H7 (cell line): ENCODE measurements at places on chromosomes 6 and 20. TPM values are rescaled to one million over a fixed set of nuclear protein-coding genes. Genes with fewer than 3 reads are reported as not detected.
A peak's percentile ranks its signal among the peaks of the same experiment; 100 is the strongest.

GRCh38 chr6:26347699-26348098 is 17.3 kb upstream of the BTN3A2 start:
- DNase-seq: no peak

DNA sequence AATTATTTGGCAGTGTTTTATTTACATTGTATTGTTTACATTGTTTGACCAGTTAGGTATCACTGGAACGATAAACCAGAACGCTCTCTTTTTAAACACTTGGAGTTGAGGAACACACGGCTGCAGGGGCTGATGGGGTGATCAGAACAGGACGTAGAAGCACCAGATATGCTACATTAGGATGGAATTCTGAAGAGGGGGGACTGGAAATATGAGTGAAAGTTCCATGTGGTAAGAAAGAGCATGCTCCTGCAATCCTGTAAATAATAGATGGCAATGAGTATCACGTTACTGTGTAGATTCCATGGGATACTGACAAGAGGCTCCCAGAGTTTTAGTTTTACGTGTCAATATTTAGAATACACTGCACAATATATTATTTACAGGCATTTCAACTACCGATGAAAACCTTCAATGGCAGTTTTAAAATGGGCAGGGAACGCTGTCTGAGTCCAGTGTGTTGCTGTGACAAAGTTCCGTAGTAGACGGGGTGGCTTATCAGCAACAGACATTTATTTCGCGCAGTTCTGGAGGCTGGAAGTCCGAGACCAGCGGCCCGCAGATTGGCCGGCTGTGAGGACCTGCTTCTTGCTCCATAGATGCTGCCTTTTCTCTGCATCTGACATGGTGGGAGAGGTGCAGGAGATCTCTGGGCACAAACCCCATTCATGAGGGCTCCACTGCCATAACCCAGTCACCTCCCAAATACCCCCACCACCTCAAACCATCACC is 43.1 kb downstream of the SYNJ2 start:
- DNase-seq: no peak

DNA sequence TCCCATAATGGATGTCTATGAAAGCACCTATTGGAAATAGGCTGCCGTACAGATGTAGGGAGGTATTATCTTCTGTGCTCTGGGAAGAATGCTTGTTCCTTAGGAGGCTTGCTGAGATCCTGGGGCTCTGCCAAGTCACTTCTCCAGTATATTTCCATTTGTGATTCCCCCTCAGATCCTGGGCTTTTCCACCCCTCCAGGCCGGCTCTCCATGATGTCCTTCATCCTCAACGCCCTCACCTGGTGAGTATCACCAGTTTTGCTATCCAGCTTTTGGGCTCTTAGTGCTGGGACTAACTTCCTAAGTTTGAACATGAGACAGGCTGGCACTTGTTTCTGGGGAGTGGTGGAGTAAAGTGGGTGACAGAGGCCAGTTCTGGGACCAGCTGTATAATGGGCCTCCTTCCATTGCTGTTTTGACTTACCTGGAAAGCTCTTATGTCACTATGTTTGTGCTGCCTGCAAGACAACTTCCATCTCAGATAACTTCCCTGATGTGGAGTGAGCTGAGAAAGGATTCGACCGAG is 2.6 kb downstream of the SYS1 start:
- peak; percentile 5 for DNase-seq

- DNase-seq: no peak
These were observed 9.5 kb upstream of the NXT1 start for GRCh38 chr20:23341073-23341472.

DNA sequence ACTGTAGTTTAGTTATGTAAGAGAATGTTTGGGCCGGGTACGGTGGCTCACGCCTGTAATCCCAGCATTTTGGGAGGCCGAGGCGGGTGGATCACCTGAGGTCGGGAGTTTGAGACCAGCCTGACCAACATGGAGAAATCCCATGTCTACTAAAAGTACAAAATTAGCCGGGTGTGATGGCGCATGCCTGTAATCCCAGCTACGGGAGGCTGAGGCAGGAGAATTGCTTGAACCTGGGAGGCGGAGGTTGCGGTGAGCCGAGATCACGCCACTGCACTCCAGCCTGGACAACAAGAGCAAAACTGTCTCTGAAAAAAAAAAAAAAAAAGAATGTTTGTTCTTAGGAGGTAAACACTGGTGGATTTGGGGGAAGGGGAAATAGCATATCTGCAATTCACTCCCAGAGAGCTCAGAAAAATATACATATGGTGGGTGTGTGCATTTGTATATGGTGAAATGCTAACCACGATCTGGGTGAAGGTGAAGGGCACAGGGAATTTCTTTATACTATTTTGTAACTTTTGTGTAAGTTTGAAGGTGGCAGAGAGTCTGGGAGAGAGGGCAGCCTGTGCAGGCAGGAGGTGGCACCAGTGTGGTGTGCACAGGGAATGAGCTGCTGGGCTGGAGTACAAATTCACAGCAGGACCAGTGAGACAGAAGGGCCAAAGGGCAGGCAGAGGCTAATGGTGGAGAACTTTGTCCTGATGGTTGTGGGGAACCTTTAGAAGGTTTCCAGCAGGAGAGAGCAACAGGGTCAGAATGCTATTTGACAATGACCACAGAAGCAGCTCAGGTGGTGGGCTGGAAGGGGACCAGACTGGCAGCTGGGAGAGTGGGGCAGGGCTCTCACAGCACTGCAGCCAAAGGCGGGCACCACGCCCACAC is 42.4 kb downstream of the SSR1 start:
- peak; percentile 10 for DNase-seq

- peak; percentile 55 for DNase-seq
These were observed 342.0 kb downstream of the SOX4 start for GRCh38 chr6:21935561-21936028.

DNA sequence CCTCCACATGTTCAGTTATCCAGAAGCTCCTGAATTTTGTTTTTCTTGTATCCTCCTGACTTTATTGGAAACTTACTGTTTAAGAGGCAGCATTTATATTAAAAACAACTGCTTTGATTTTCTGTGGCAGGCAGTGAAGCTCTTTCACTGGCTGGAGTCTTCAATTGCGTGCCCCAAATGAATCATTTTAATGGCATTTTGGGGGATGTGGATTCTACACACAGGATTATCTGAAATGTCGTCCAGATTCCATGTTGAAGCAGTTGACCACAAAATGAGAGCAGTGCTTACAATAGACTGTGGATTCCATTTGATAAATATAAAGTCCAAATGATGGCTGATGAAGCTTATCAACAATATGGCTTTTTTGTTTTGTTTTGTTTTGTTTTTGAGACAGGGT is 41.0 kb upstream of the HIVEP1 start:
- DNase-seq: no peak

- no peak for DNase-seq
These were observed 318.3 kb downstream of the HACE1 start for GRCh38 chr6:104541411-104541810.

PGC gene
- not detected in 2 replicates for total RNA-seq

LINC00237 gene
- 3.7 and 5.4 TPM in 2 replicates for total RNA-seq

GRCh38 chr6:122098201-122098678 is 301.2 kb upstream of the HSF2 start:
- no peak for DNase-seq

- no peak for DNase-seq
These were observed 63.5 kb upstream of the VSTM2L start for GRCh38 chr20:37839432-37839827.

NUP43 gene
- 64.0 and 70.1 TPM in 2 replicates for total RNA-seq

SLC23A2 gene
- total RNA-seq: 5.9 TPM in 2 replicates

DNA sequence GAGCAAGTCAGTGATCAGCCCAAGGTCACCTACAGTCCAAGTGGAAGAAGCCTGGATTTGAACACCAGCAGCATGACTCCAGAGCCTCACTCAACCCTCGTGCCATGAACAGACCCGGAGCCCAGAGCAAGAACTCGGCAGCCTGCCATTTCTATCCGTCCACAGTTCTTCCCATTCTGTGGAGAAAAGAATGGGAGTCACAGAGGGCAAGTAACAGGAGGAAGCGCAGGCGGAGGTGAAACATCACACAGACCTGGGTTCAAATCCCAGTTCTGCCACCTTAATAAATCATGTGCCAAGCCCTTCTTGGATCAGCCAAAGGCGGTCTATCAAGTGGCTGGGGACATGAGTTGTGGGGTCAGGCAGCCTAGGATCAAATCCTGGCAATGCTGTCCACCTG is 4.3 kb downstream of the PREX1 start:
- peak; percentile 3 for DNase-seq

GRCh38 chr6:111992851-111993250 is 61.1 kb upstream of the CCN6 start:
- DNase-seq: no peak

GRCh38 chr6:13560651-13561044 is 13.8 kb upstream of the SIRT5 start:
- DNase-seq: peak; percentile 38

DNA sequence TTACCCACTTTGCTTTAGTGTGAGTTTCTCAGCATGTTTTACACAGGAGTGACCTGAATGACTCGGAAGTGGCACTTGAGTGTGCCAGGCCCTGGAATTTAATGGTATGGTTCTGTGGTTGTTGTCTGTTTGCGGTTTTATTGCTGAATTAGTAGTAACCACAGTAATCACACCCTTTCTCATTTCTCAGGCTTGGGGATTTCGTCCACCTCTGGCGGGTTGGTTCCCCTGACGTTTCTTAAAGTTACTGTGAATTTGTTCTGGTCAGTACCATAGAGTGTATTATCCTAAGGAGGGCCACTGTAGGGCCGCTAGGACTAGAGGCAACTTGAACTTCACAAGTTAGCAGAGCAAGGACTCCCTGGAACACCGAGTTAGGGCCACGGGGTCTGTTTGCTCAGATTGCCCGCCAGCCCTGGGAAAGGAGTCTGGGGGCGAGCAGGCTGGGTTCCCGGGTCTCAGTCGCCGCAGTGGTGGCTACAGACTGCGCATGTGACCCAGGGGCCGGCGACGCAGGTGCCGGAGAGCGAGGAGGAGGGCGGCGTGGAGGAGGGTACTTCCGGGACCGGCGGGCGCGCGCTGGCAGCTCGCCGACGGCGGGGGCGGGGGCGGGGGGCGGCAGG is 546 bp upstream of the KLHL32 start:
- DNase-seq: peak; percentile 89

GRCh38 chr6:111834356-111834755 is 38.9 kb downstream of the FYN start:
- DNase-seq: no peak
